H1 (cell line): ENCODE measurements at places on chromosomes 7 and 10. TPM values are rescaled to one million over a fixed set of nuclear protein-coding genes. Genes with fewer than 3 reads are reported as not detected.

DNA sequence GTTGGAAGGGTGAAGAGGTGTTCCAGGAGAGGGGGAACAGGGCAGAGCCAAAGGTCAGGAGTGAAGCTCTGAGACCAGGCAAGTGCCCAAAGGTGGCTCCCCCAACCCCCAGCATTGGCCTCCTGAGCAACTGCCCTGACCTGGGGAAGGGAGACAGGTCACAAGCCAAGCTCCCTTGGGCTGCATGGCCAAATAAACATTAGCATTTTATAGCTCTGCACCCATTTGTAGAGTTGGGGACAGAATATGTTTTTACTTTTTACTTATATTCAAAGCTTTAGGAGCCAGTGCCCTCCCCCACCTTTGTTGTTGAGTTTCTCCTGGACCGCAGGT, 4.0 kb downstream of the UNC5B start:
- H3K4me1 ChIP-seq = peaks cover 24% of the 10 kb centered on the region
- no peaks in the 10 kb centered on the region for H3K36me3 ChIP-seq
- H3K4me3 ChIP-seq = peak overlapping the region; percentile 49; the same call in 1 of the 2 replicates
- no peak for DNase-seq
- H3K27ac ChIP-seq = no peak overlapping the region
- H3K27me3 ChIP-seq = peaks cover 12% of the 10 kb centered on the region

The PHTF2 gene
- 18.2 and 25.4 TPM in 2 replicates for total RNA-seq

The GPR37 gene
- 15.5 and 17.4 TPM in 2 replicates for total RNA-seq

DNA sequence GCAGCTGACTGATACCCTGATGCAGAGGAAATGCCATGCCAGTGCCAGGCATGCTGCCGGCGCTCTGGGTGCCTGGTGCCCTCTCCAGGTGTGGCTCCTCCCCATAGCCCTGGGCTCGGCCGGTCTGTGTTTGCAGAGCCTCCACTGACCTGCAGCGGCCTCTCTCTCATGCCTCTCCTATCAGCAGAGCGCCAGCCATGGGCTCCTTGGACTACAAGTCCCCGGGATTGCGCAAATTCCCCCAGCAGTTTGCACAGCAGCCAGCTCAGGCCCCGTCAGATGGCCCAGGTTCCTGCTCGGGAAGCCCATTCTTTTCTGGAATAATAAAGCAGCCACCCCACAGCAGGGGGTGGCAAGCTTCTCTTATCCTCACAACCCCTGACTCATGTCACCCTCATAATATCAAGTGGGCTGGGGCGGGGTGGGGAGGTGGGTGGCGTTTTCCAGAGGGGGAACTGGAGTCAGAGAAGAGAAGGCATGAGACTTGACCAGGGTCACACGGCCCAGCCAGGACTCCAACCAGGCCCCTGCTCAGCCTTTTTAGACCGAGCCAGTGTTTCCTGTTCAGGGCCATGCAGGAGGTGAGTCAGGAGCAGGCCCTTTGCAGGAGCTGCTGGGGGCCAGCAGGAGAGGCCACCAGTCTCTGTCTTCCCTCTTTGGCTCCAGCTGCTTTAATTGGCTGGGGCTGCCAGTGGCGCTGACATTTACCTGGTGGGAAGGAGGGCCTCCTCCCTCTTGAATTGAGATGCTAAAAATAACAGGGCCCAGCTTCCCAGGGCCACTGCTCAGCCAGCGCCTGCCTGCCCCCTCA, 58.6 kb downstream of the ZMIZ1 start:
- H3K4me1 ChIP-seq = peaks cover 26% of the 10 kb centered on the region
- H3K27me3 ChIP-seq = no peaks in the 10 kb centered on the region
- H3K4me3 ChIP-seq = no peak overlapping the region

- H3K4me3 ChIP-seq = no peak overlapping the region
- no peaks in the 10 kb centered on the region for H3K36me3 ChIP-seq
- no peaks in the 10 kb centered on the region for H3K27me3 ChIP-seq
- no peaks in the 10 kb centered on the region for H3K4me1 ChIP-seq
- no peak overlapping the region for H3K27ac ChIP-seq
Measured at GRCh38 chr10:129937351-129937751, 26.7 kb downstream of the EBF3 start.

DNA sequence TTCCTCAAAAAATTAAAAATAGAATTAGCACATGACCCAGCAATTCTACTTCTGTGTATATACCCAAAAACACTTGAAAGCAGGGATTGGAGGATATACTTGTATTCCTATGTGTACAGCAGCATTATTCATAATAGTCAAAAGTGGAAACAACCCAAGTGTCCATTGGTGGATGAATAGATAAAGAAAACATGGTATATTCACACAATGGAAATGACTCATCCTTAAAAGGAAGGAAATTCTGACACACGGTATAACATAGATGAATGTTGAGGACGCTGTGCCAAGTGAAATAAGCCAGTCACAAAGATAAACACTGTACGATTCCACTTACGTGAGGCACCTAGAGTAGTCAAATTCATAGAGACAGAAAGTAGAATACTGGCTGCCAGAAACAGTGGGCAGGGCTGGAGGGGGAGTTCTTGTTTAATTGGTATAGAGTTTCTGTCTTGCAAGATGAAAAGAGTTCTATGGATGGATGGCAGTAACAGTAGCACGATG, 26.6 kb upstream of the KAT6B start:
- H3K27me3 ChIP-seq = no peaks in the 10 kb centered on the region
- H3K4me1 ChIP-seq = peaks cover 4% of the 10 kb centered on the region; the same call in 1 of the 2 replicates
- H3K36me3 ChIP-seq = no peaks in the 10 kb centered on the region
- DNase-seq = no peak

DNA sequence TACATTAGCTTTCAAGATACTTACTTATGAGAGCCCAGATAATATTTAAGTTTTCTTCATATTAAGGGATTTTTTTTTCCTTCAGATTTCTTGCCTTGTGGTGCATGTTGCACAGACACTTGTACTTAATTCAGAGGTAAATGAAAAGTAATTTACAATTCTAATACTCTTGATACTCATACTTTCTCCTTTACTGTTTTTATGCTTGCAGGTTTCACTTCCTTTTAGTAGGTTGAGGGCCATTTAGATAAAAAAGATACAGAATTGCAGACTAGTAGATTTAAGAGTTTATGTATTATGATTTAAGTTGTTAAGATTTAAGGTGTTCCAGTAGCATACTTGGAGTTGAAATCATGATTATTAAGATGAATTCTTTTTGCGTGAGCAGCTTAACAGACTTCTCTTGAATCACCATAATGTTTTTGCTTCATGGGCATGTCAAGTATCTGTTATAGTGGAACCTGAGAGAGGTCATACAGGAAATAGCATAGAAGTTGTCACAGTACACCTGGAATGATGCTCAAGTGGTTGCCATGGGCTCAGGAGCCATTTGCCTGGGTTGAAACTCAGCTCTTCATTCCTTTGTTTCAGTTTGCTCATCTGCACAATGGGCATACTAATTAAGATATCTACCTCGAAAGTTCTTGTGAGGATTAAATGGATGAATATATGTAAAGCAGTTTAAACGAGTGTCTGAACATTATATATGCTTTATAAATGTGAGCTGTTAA, 174.8 kb upstream of the PRPS1L1 start:
- no peaks in the 10 kb centered on the region for H3K36me3 ChIP-seq
- DNase-seq = no peak
- H3K27ac ChIP-seq = no peak overlapping the region
- no peak overlapping the region for H3K4me3 ChIP-seq

DNA sequence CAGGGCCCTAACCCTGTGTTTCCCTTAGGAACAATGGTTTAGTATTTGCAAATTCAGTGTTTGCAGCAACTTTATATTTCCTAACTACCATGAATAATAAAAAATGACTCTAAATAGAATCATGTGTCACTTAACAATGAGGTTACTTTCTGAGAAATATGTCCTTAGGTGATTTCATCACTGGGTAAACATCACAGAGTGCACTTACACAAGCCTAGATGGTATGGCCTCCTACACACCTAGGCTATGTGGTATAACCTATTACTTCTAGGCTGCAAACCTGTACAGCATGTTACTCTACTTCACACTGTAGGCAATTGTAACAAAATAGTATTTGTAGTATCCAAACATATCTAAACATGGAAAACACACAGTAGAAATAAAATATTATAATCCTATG, 1174.6 kb upstream of the LRRTM3 start:
- H3K27ac ChIP-seq = no peak overlapping the region
- H3K27me3 ChIP-seq = no peaks in the 10 kb centered on the region
- no peak for DNase-seq
- no peaks in the 10 kb centered on the region for H3K4me1 ChIP-seq

- no peak overlapping the region for H3K27ac ChIP-seq
- no peak for DNase-seq
- H3K4me1 ChIP-seq = peaks cover 9% of the 10 kb centered on the region
- H3K4me3 ChIP-seq = no peak overlapping the region
- no peaks in the 10 kb centered on the region for H3K27me3 ChIP-seq
Measured at GRCh38 chr7:22565315-22565811, 65.4 kb upstream of the STEAP1B start.
